Left renal cortex interstitium (tissue), 4 donors: ENCODE measurements at places on chromosomes 7 and 10. TPM values are rescaled to one million over a fixed set of nuclear protein-coding genes. Genes with fewer than 3 reads are reported as not detected.

- DNase-seq = no peak
Measured at GRCh38 chr10:98589007-98589406, 142.3 kb upstream of the HPS1 start.

GRCh38 chr10:77485847-77486246 lies 151.8 kb downstream of the KCNMA1 start:
- DNase-seq = no peak

- no peak for DNase-seq
Measured at GRCh38 chr10:64369885-64370773, 848.9 kb downstream of the REEP3 start.

- no peak for DNase-seq
Measured at GRCh38 chr10:118621304-118621942, 26.0 kb upstream of the PRLHR start.

DNA sequence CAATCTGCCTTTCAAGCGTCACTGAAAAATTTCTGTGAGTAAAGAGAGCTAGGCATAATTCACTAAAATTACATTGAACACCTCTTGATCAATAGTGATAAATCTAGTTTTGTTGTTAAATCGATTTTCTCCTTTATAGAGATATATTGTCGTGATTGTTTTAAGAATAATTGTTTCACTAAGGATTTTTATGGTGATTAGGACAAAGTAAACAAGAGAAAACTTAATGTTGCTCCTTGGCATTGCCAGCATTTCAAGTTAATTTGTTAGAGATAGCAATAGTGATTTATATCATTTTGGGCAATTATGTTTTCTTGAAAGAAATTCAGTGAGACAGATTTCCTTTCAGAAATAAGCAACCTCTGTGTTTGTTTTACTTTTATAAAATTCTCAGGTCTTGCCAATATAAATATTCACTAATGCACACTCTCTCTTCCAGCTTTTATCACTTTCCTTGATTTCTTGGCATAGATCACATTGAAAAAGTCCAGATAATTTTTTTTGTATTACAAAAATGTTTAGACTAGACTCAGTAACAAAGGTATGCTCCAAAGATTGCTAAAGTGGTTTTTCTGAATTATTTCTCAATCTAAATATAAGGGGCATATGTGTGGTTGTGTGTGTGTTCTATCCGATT lies 538.7 kb downstream of the TFEC start:
- DNase-seq = no peak

- DNase-seq = no peak
Measured at GRCh38 chr7:135337977-135338550, 104.4 kb downstream of the STRA8 start.

- DNase-seq = no peak
Measured at GRCh38 chr7:70356787-70357328, 758.6 kb downstream of the AUTS2 start.

DNA sequence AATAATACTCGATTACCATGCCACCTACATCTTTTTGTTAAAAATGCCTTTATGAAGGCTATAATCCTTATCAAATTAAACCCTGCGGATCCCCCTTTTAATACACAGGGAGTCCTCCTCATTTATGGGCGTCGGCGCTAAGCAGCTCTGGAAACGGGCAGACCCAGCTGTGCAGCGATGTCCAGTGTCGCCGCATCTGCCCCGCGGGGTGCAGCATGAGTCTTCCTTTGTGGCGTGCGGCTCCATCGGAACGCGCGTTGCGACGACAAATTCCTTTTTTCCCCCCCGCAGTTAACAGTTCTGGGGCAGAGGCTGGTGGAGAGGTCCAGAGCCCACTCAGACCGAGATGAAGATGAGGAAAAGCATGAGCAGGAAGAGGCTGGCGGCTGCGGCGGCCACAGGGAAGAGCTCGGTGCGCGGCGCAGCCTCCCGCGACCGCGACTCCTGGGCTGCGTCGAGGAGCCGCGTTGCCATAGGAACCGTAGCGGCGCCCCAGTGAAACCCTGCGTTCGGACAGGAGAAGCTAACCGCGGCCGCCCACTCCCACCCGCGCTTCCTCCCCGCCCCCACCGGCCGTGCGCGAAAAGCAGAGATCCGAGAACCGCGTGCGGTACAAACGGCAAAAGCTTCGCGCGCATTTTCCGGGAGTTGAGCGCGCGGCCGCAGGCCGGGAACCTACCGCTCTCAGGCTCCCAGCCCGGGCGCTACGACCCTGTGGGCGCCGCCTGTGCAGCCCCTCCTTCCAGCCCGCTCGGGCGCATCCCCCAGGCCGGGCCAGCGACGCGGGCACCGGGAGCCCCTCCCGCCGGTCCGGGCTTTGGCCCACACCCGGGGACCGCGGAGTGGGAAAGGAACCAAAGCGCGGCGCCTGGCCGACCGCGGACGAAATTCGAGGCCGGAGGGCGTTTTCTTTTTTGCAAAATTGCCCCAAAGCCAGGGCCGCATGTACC lies 130.6 kb downstream of the SPAG6 start:
- no peak for DNase-seq

DNA sequence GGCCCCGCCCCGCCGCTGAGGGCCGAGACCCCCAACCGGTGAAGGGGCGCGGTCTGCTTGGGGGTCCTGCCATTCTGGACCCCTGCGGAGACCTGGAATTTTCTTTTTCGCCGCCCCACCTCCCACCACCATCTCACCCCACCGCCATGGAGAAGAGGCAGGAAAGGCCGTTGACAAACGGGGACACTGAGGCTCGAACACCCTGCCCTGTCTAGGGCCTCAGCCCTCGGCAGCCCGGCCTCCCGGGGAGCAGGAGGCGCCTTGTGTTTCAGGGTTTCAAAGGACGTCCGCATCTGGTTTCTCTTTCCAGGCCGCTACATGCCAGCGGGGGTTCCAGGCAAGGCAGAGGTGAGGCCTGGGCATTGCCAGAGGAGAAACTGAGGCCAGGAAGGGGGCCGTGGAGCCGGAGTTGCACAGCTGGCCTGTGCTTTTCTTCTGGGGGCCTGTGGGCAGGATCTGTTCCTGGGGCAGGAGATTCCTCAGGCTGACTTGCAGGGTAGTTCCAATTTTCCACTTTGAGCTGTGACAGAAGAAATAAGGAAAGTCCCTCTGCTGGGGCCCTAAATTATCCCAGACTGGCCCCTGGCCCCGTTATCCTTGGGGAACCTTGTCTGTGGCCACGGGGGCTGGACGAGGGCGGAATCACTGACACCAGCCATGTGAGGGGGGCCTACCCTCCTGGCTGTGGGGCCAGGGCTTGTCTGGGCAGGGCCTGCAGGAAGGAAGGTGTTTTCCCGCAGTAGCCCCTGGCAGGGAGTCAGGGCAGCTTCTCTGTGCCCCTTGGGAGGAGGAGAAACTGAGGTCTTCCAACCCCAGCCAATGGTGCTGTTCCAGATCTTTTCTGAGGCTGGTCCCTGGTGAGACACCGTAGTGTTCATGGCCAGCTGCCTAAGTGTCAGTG lies 900 bp upstream of the MICALL2 start:
- no peak for DNase-seq

GRCh38 chr7:96861-97260 lies 95.5 kb upstream of the FAM20C start:
- no peak for DNase-seq

GRCh38 chr7:103879411-103879810 lies 110.0 kb downstream of the RELN start:
- no peak for DNase-seq

DNA sequence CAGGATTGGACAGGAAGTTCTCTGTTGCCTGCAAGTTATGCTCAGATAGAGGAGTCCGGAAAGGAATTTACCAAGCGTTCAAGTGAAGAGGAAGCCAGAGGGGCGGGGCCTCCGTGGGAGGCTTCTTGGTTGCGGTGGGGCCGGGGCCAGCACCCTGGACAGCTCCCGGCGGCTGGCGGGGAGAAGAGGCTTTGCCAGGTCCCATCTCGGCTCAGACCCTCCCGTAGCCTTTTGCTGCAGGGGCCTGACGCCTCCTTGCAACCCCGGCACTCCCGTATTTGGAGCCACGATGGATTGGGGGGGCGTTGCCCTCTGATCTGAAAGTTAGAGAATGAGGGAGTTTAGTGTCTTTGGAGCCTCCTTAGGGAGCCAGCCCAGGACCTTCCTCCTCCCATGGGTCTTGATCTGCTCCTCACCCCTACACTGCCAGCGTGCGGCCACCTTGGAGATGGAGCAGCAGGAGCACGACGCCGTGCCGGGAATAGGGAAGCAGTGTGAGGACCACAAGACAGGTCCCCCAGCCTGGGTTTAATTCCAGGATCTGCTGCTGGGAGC lies 3.1 kb upstream of the SLC18A3 start:
- DNase-seq = peak; percentile 29

DNA sequence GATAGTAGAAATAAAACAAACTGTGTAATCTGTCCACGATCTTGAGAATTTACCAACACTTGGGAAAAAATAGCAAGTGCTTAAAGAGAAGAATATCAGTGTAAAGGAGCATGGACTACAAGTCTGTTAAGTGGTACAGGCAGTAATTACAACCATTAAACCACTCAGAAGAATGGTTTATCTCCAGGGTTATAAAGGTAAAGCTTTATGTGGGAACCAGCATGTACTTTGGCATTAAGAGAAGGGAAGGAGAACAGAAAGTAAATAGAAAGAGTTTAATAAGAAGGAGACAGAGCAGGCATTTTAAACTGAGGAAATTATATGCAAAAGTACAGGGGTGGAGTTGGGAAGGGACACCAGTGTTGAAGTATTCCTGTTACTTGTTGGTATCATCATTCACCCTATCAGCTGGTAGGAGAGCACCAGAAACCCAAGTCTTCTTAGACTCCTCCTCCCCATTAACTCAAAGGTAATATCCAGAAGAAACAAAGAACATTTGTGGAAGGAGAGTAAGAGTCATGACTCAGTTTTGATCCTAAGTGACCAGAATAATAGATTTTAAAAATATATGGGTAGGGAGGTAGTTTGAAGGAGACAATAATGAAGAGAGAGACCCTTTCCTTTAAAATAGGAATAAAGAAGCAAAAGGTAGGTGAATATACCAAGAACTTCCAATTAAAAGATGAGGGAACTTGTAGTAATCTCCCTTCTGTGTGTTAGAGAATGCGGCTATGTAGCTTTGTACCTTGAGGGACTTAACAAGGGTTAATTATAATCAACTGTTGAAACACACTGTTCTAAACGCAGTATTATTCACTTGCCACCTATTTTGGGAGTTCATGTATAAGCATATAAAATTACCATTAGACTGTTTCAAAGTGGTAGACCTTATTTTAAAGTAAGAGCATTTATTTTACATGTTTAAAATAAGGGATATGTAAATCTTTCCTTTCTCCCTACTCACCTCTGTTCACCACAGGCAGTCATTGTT lies 92.1 kb upstream of the STRIP2 start:
- no peak for DNase-seq

- no peak for DNase-seq
Measured at GRCh38 chr10:73889014-73889413, 14.7 kb upstream of the CAMK2G start.

DNA sequence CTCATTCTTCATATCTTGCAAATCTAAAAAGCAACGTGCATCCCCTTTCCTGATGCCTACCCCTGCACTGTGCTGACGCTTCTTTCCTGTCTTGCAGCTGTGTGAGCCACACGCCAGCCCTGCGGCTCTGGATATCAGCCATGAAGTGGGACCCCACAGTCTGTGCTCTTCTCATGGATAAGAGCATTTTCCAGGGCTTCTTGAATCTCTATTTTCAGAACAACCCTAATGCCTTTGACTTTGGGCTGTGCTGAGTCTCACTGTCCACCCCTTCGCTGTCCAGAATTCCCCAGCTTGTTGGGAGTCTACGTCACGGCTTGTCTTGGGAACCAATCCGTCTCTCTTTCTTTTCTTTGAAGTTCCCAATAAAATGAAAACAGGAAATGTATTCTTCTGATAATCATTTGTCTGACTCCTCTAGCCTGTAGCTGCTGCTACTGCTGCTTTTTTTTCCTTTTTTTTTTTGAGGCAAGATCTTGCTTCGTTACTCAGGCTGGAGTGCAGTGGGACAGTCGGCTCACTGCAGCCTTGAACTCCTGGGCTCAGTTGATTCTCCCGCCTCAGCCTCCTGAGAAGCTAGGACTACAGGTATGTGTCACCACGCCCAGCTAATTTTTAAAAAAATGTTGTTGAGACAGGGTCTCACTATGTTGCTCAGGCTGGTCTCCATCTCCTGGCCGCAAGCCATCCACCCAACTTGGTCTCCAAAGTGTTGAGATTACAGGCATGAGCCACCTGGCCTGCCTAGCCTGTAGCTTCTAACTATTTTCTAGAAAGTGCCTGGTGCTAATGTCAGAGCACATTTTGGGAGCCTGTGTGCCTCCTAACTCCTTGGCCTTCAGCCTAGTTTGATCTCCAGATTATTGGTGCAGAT lies 30.3 kb downstream of the GSTO2 start:
- DNase-seq = no peak

DHX32 gene
- 22.8 TPM for polyA plus RNA-seq

SUGCT gene
- polyA plus RNA-seq = 11.9 TPM

HHEX gene
- polyA plus RNA-seq = 8.0 TPM

TRPV5 gene
- 0.65 TPM for polyA plus RNA-seq

ASB15 gene
- 1.7 TPM for polyA plus RNA-seq

LRRC17 gene
- polyA plus RNA-seq = 60.8 TPM

NUTM2E gene
- polyA plus RNA-seq = not detected

CPVL gene
- polyA plus RNA-seq = 74.9 TPM

VIPR2 gene
- 2.5 TPM for polyA plus RNA-seq

SLC16A12 gene
- polyA plus RNA-seq = 28.7 TPM
